ENCODE measurements at places on chromosomes 12 and 14.

GRCh38 chr12:72219937-72220336 is 52.2 kb upstream of the TRHDE start:
- no peak for DNase-seq

DNA sequence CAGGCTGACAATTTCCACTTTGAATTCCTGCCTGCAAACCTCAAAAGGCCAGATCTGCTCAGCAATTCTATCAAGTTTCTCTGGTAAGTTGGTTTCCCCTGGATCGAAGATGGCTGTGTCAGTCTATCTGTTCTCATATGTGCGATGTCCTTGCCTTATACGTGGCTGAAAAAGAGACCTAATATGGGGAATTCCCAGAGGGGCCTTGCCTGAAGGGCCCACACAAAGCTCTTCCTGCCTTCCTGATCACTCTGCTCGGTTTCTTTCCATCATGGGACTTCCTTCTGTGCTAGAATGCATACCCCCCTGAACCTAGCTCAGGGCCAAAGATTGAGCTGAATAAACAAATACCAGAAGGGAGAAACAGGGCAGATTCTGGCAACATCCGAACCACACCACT is 13.2 kb downstream of the TCL1B start:
- no peak for DNase-seq

DNA sequence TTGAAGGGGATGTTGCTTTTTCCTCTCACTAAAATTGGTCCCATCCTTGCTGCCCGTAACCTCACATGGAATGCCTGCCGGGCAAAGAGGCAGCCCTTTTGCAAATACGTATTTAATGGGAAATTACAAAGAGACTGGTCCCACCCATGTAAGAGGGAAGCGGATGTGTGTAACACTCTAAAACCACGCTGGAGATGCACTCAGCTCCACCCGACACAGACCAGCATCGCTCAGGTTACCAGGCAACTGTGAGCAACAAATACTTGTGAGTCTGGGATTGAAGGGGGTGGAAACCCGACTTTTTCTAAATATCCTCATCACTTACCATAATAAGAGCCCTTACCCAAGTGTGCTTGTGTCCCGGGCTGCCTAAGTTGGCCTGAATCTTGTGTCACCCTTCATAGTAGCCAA is 47.7 kb downstream of the ELK3 start:
- no peak for DNase-seq

DNA sequence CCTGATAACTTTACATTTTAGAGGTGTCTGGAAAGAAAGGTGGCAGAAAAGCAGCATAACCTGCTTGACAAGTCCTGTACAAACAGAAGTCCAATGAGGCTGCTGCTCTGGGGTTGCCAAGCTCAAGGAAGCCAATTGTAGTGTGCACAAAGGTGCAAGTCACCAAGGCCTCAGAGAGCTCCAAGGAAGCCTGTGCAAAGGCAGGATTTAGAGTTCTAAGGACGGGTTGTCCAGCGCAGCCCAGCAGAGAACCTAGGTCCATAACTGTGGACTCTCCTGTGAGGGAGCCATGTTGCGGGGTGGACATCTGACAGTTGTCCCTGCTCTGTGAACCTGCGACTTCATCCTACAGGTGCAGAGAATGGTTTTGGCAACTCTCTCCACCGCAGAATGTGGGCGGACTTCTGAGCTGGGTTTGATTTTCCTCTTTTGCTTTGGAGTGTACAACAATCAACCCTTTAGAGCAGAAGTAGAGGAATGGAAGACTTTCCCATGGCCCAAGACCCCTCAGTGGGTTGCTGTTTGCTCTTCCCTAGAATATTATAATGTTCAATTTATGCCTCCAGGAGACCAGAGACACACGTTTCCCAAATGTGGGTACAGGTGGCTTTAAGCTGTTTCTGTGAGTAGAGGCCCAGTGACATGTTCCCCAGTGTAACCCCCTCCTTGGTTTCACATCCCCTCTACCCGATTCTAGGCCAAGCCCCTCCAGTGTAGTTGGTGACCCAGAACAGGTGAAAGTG is 81.0 kb downstream of the ETV6 start:
- no peak for DNase-seq

GRCh38 chr14:22386924-22387775 is 201.9 kb downstream of the DAD1 start:
- DNase-seq, result peak; percentile 2

DNA sequence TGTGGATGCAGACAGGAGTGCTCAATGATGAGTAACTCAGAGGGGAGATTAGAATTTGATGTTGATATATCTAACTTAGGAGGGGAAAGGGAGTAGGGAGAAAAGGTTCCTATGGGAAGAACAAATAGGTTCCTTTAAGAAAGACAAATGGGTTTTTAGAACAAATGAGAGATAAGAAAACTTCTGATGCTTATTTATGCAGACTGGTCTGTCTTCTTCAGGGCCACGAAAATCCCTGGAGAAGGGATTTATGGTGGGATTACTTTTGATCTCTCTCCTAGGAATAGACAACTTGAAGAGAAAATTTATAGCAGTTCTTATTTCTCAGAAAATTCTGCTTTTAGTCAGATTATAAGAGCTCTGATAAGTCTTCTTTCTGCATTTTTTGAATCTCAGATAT is 99.0 kb upstream of the DDHD1 start:
- DNase-seq, result no peak

DNA sequence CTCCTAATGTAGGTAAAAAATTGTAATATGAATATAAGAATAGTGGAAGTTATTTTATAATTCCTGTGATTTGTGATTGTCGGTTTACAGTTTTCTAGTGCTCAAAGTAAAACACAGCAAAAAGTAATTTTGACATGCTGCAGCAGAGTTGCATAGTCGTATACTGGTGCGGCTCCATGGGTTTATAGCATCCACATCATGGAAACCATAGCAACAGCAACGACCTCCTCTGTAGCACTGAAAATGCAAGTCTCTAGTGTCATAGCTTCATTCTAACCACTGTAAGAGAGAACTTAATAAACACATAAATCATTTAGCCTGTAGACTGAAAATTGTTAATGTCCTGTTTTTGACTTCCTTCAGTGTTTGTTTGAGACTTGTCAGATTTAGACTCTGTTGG is 574.3 kb downstream of the KCNH5 start:
- DNase-seq, result no peak

DNA sequence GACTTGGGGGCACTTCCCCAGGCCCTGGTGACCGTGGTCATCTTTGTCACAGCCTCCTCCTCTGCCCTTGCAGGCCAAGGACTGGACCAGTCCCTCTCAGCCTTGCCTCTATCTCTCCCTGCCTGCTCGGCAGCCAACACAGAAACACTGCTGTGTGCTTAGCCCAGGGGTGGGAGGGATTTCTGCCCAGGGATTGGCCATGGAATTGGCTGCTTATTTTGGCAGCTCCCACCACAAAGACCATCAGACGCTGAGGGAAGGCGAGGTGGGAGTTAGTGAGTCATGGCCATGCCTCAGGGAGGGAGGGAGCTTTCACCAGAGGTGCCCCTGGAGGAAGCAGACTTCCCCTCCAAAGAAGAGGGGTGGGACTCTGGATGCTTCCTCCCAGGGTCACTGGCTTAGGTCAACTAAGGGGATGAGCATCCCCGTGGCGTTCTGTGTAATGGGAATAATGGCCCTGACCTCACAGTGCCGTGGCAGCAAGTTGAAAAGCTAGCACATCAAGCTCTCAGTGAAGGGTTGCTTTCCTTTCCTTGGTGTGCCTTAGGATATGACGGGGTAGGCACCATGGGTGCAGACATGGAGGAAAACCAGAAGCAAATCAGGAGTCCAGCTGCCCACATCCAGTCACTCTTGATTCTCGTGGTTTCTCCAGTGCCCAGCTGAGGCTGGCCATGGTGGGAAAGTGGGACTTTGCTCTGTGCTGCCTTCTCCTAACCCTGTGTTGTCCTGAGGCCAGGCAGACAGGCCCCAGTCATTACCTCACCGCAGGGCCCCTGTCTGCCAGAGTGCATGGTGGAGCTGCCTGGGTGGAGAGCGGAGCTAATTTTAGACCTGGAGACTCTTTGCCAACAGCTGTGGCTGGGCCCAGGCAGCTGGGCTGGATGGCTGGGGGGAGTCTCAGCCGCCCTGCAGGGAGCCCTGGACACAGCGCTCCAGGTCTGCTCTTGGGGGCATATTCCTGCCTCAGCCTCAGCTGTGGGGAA is 21.4 kb downstream of the B4GALNT3 start:
- DNase-seq, result no peak

Data from stimulated activated CD8-positive, alpha-beta memory T cell treated with anti-CD3 and anti-CD28 coated beads, Interleukin-7, amount 100 ng/mL, for 24 hours (primary cell).